H9 (cell line): ENCODE measurements at places on chromosomes 7 and 10.
A peak's percentile ranks its signal among the peaks of the same experiment; 100 is the strongest.

GRCh38 chr10:108327706-108328105 is 1163.2 kb upstream of the SORCS1 start:
- DNase-seq, result no peak

DNA sequence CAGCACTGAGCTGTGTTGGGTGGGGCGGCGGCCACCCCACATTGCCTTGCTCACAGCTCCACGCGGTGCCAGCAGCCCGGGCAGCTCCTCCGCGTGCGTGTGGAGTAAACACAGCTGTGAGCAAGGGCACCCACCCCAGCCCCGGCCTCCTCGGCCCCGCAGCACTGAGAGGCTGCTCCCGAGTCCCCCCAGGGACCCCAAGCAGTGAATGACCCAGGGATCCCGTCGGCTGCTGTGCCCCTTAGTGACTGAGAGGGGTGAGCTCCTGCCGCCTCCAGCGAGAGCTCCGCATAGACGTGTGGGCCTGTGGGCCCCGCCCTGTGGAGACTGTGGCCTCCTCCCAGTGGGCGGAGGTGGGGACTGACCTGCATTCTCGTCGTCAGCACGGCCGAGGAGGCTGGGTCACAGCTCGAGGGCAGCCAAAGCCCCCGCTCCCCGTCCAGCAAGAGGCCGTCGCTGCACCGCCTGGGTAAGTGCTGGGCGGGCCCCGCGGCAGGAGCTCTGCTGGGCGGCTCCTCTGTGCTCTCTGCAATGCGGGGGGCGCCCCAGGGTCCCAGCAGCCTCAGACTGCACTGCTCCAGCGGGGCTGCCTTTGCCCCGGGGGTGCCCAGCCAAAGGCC is 29.9 kb upstream of the UTF1 start:
- DNase-seq, result no peak

GRCh38 chr10:68023292-68023691 is 51.8 kb downstream of the HERC4 start:
- no peak for DNase-seq

- DNase-seq, result no peak
Measured at GRCh38 chr10:110317866-110318850, 13.4 kb upstream of the SMNDC1 start.

GRCh38 chr10:78386509-78386908 is 352.8 kb downstream of the RPS24 start:
- no peak for DNase-seq

DNA sequence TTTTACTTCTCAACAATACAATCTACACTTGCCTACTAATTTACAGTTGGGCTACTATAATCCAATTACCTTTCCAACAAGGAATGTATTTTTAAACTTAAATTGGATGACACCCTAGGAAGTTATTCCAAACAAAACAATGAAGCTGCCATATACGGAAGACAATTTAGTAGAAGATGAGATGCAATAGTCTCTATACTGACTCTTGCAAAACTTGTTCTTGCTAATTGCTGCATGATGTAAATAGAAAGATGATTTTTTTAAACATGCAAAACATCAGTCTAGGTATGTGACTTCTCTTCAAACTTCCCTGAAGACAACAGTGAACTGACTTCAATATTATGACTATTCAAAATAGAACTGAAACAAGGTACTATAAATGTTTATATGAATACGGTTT is 17.6 kb downstream of the NT5C3A start:
- no peak for DNase-seq

GRCh38 chr10:117218654-117219053 is 21.4 kb downstream of the KCNK18 start:
- DNase-seq, result peak; percentile 50
